Activated T-cell treated with anti-CD3 and anti-CD28 coated beads, Interleukin-2, amount 50 U/mL, for 72 hours (primary cell): ENCODE measurements at places on chromosomes 7 and 10. TPM values are rescaled to one million over a fixed set of nuclear protein-coding genes. Genes with fewer than 3 reads are reported as not detected.

LIPK gene
- total RNA-seq: not detected

OGDHL gene
- total RNA-seq: 0.99 TPM

GPC2 gene
- 14.2 TPM for total RNA-seq

PON3 gene
- total RNA-seq: 0.31 TPM

C10orf53 gene
- not detected for total RNA-seq

TEX47 gene
- not detected for total RNA-seq

FOXP2 gene
- not detected for total RNA-seq

- H3K4me1 ChIP-seq: peaks cover 24% of the 10 kb centered on the region
- DNase-seq: no peak
- peak overlapping the region; percentile 27 for H3K4me3 ChIP-seq
These were observed 49.1 kb upstream of the MSMB start for GRCh38 chr10:46094931-46095750.

DNA sequence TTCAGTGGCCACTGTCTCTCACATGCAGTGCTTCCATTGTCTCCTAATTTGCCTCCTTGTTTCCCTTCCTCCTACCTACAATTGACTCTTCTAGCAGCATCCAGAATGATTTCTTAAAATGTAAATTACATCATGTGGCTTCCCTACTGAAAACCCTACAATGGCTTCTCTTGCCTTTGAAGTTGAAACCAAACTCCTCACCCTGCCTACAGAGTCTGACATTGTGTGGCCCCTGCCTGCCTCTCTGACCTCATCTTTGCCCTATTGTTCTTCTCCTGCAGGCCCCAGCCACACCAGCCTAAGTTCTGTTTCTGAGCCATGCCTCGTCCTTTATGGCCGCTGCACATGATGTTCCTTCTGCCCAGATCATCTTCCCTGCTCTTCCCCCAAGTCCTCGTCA, 35.8 kb upstream of the CDK1 start:
- no peak overlapping the region for H3K4me3 ChIP-seq
- no peak overlapping the region for H3K27ac ChIP-seq
- peaks cover 8% of the 10 kb centered on the region for H3K4me1 ChIP-seq
- DNase-seq: no peak
- H3K27me3 ChIP-seq: peaks cover 4% of the 10 kb centered on the region

GRCh38 chr7:85765698-85766298, 578.9 kb upstream of the SEMA3D start:
- no peaks in the 10 kb centered on the region for H3K4me1 ChIP-seq
- H3K4me3 ChIP-seq: no peak overlapping the region
- H3K36me3 ChIP-seq: no peaks in the 10 kb centered on the region
- no peak for DNase-seq

DNA sequence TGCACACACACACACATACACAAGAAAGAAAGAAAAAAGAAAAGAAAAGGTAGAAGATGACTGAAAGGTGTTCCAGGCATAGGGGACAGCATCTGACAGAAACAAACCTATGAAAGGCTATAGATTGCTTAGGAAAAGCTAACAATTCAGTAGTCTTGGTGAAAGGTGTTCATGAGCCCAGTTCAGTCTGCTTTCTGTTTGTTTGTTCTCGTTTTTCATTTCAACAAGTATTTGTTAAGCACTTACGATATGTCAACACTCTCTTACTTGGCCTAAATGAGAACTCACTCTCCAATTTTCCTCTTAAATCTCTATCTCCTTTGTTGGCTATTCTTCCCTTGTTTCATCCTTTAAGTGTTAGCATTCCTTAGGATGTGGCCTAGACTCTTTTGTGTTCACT, 133.2 kb downstream of the GRM8 start:
- H3K36me3 ChIP-seq: no peaks in the 10 kb centered on the region
- H3K4me1 ChIP-seq: peaks cover 6% of the 10 kb centered on the region
- no peak overlapping the region for H3K27ac ChIP-seq
- DNase-seq: no peak

GRCh38 chr10:80122746-80123145, 9.8 kb upstream of the PLAC9 start:
- H3K36me3 ChIP-seq: no peaks in the 10 kb centered on the region
- no peak for DNase-seq
- H3K4me3 ChIP-seq: no peak overlapping the region
- H3K4me1 ChIP-seq: no peaks in the 10 kb centered on the region
- H3K27me3 ChIP-seq: no peaks in the 10 kb centered on the region
- H3K27ac ChIP-seq: no peak overlapping the region

- no peaks in the 10 kb centered on the region for H3K27me3 ChIP-seq
- no peak for DNase-seq
- H3K4me3 ChIP-seq: no peak overlapping the region
- H3K27ac ChIP-seq: no peak overlapping the region
- no peaks in the 10 kb centered on the region for H3K36me3 ChIP-seq
These were observed 119.5 kb downstream of the TCF7L2 start for GRCh38 chr10:113069595-113069994.

DNA sequence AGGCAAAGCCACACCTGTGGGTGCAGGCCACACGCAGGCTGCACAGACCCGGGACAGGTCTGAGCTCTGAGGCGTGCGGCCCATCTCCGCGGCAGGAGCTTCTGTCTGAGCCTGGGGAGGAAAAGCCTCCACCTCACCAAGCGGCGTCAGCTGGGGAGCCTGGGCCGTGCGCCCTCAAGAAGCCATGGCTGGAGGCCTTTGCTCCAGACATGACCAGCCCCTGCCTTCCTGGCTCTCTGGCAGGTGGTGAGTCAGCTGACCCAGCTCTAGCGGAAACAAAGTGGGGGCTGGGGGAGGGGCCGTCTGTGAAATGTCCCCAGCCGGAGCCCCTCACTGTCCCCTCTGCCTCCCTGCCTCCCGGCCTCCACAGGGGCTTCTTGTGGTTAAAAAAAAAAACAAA, 12.5 kb downstream of the GPER1 start:
- H3K36me3 ChIP-seq: peaks cover 6% of the 10 kb centered on the region
- H3K4me3 ChIP-seq: no peak overlapping the region
- DNase-seq: no peak
- H3K4me1 ChIP-seq: peaks cover 31% of the 10 kb centered on the region
- H3K27me3 ChIP-seq: no peaks in the 10 kb centered on the region

DNA sequence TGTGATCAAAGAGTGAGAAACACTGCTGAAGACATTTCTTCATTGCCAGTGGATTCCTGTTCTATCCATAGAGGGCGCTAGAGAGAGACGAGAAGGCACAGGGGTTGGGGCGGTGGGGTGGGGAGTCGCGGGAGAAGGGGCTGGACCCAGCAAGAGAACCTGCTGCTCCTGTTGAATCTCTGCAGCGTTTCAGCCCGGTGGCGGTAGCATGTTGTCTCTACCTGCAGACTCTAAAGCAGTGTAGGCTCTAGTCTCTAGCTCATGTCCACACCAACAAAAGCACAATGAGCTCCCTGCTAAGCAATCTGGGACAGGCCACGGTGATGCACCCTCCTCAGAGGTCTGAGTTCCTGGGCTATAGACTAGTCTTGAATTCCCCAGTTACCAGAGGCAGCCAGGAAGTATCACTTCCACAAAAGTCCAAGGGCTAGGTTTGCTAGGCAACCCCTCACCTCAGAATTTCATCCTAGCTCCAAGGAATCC, 167.7 kb downstream of the DGKB start:
- no peaks in the 10 kb centered on the region for H3K27me3 ChIP-seq
- no peak for DNase-seq
- peaks cover 2% of the 10 kb centered on the region for H3K36me3 ChIP-seq
- no peaks in the 10 kb centered on the region for H3K4me1 ChIP-seq
- no peak overlapping the region for H3K27ac ChIP-seq
- no peak overlapping the region for H3K4me3 ChIP-seq

DNA sequence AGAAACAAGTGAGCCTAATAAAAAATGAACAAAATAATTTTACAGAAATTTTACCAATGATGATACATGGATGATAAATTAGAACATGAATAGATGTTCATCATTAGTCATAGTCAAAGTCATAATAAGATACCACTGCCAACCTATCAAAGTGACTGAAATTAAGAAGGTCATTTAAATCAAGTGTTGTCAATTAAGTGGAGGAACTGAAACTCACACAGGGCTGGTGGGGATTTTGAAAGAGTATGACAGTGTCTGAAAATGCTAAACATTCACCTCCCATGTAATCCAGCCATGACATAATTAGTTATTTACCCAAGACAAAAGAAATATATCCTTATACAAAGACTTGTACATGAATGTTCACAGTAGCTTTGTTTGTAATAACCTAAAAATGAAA, 57.1 kb upstream of the DYNC1I1 start:
- H3K4me1 ChIP-seq: no peaks in the 10 kb centered on the region
- DNase-seq: no peak
- H3K4me3 ChIP-seq: no peak overlapping the region
- H3K36me3 ChIP-seq: peaks cover 1% of the 10 kb centered on the region
- no peaks in the 10 kb centered on the region for H3K27me3 ChIP-seq

- peak; percentile 25 for DNase-seq
- no peak overlapping the region for H3K27ac ChIP-seq
- peaks cover 84% of the 10 kb centered on the region for H3K27me3 ChIP-seq
- H3K36me3 ChIP-seq: peaks cover 3% of the 10 kb centered on the region
- peaks cover 43% of the 10 kb centered on the region for H3K4me1 ChIP-seq
These were observed 1.7 kb downstream of the IGF2BP3 start for GRCh38 chr7:23468526-23469149.

GRCh38 chr10:73653701-73654100, 2.1 kb downstream of the SYNPO2L start:
- H3K27ac ChIP-seq: no peak overlapping the region
- no peaks in the 10 kb centered on the region for H3K36me3 ChIP-seq
- H3K4me1 ChIP-seq: peaks cover 16% of the 10 kb centered on the region
- no peak overlapping the region for H3K4me3 ChIP-seq

DNA sequence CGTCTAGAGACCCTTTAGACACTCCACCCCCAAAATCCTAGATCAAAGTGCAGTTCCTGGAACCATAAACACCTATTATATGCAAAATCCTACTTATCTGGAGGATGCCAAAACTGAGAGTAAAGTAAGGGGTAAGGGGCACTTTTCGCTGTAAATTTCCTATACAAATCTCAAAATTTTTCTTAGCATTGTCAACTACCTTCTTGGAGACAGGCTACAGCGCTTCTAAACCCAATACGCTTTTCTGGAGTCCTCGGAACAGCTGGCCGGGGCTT, 10.4 kb downstream of the TWIST1 start:
- peaks cover 82% of the 10 kb centered on the region for H3K27me3 ChIP-seq
- peaks cover 2% of the 10 kb centered on the region for H3K36me3 ChIP-seq
- peak overlapping the region; percentile 37 for H3K4me3 ChIP-seq
- H3K27ac ChIP-seq: no peak overlapping the region
- peaks cover 11% of the 10 kb centered on the region for H3K4me1 ChIP-seq
- no peak for DNase-seq

DNA sequence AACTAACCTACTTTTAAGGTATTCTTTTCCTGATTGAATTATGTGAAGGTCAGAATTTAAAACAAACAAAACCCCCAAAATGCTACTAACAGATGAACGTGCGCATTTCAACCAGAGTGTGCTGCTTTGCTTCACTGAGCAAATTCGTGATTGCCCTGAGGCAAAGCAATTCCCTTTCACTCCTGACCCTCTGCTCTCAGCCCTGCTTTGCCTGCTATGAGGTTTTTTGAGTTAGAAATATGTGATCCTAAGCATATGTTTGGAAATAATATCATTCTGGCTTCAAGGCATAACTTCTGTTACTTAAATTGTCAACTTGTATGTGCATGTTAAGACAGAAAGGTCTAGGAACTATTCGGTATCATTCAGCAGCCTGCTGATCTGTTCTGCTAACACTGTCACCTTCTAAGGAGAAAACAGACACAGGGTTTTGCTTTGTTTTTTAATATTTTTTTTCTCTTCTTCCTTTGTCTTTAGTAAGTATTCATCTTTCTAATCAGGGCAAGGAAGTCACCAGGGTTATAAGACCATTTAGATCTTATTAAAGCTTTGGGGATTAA, 124.2 kb downstream of the GNAT3 start:
- H3K27ac ChIP-seq: no peak overlapping the region
- no peak for DNase-seq
- no peaks in the 10 kb centered on the region for H3K4me1 ChIP-seq
- H3K36me3 ChIP-seq: no peaks in the 10 kb centered on the region

DNA sequence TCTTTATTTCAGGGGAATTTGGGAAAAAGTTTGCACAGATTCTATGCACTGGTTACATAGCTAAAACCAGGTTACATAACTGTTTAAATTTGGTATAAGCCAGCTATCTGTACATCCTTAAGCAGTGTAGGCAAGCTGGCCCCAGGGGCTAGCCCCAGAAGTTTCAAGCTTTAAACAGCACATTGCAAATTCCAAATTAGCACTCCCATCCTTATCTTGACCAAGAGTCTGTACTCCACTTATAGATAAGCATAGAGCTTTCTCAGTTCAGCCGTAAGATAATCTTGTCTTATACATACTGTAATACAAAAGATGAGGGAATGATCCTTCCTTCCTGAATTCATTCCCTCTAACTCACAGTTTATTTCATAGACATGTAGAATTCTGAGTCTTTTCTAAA, 109.3 kb downstream of the SPAG6 start:
- DNase-seq: no peak
- H3K4me3 ChIP-seq: no peak overlapping the region
- no peaks in the 10 kb centered on the region for H3K36me3 ChIP-seq
- H3K4me1 ChIP-seq: peaks cover 13% of the 10 kb centered on the region
- no peaks in the 10 kb centered on the region for H3K27me3 ChIP-seq
- H3K27ac ChIP-seq: peak overlapping the region; percentile 24

GRCh38 chr10:63702092-63702491, 180.9 kb downstream of the REEP3 start:
- peaks cover 35% of the 10 kb centered on the region for H3K4me1 ChIP-seq
- no peaks in the 10 kb centered on the region for H3K36me3 ChIP-seq
- H3K27ac ChIP-seq: no peak overlapping the region
- DNase-seq: no peak

DNA sequence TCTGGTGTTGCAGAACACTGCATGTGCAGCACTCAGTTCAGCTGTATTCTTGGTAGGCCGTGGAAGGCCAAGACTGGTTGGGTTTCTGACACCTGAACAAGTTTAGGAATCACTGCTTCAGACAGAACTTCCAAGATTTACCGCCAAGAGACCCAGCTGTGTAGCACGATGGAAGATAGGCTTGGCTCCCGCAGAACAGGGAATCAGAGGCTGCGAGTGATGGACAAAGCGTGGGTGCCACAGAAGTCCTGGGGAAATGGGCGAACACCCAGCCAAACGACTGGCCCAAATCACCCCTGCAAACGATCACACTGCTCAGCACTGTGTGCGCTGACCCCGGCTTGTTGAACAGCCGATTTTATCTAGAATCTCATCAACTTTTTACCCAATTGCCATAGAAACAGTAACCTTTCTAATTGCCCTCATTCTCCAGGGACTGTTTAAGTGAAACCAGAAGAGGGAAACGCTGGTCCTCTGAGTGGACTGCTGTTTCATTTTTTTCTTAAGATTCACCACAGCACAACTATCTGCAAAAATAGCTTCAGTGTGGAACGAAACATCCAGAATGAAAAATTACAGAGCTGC, 17.9 kb downstream of the ZFAND2A start:
- H3K4me1 ChIP-seq: peaks cover 20% of the 10 kb centered on the region
- no peaks in the 10 kb centered on the region for H3K27me3 ChIP-seq
- no peak for DNase-seq
- H3K4me3 ChIP-seq: no peak overlapping the region
- no peak overlapping the region for H3K27ac ChIP-seq
- no peaks in the 10 kb centered on the region for H3K36me3 ChIP-seq
